IPS-NIHi11 (cell line): ENCODE measurements at places on chromosomes 5 and 9.
A peak's percentile ranks its signal among the peaks of the same experiment; 100 is the strongest.

DNA sequence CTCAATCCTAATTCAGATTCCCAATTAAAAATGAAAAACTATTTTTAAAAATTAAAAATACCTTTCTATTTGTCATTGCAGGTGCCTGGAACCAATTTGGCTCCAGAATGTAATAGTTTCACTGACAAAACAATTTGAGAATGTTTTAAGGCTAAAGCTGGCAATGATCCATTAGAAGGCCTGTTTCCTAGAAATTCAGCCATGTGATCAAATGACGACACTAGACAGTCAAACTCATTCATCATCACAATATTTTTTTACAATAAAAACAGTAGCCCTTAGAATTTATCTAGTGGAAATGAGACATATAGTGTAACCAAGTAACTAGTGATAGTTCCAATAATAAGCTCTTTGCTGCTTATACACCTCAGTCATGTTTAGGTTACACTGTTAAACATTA lies 75.4 kb upstream of the MAP3K1 start:
- no peak for DNase-seq

GRCh38 chr9:286071-286740 lies 71.5 kb downstream of the DOCK8 start:
- no peak for DNase-seq

- peak; percentile 44 for DNase-seq
These were observed 80.0 kb upstream of the PUM3 start for GRCh38 chr9:2923766-2924379.

DNA sequence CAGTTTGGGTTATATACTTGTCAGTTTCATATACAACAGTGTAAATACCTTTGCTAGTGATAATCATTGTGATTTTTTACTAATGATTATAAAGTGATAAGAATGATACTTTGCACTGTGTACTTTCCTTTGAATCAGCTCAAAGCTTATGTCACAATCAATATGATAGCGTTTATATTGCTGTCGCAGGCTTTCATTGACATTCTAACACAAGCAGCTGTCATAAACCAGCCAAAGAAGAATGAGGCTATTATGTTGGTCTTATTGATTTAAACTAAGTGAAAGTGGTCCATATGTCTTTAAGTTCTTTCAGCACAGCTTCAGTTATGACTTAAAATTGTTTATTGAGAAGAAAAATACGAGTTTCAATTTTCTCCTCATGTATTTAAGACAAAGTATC lies 272.7 kb upstream of the RGMB start:
- DNase-seq, result no peak

GRCh38 chr5:172466062-172466461 lies 11.7 kb upstream of the SH3PXD2B start:
- no peak for DNase-seq

DNA sequence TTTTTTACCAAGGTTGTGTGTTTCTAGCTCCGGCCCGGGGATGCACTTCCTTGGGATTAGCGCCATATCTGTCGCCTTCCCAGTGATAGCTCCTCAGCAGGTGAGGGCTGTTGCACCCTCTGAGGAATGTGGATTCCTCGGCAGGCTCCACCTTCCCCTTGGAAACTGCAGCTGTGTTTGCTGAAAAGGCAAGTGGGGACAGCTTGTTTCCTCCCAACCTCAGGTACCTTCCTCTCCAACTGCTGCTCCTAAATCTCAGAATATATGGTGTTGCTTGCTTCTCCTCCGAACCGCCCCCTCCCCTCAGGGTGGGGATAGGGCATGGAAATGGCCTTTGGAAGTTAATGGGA lies 1.3 kb downstream of the SLC1A1 start:
- DNase-seq, result peak; percentile 62

DNA sequence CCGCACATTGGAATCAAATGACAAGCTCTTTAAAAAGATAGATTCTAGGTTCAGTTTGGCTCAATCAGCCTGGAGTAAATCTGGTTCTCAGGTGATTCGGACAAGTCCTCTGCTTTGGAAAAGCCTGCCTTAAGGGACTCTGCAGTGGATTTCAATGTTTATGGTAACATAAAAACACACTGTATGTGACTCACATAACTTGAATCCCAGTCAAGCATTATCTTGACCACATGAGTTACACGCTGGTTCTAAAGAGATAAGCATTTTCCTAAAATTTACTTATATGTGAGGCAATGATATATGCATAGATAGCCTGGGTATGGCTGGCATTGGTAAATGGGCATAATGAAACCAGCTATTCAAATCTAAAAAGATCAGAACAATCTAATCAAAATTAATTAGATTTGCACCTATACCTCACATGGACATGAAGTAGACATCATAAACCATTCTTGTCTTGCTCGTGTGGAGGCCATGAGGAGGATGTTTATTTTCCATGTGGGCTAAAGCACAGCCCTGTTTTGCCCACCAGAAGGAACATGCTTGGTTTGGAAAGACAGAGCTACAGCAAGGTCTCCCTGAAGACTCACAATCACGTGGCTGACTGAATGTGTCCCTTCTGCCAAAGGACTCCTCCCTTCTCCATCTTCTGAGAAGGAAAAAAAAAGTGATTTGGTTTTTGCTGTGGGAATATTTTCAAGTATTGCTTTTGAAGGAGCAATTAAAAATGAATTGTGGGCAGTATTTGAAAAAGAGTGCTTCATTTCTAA lies 351.7 kb downstream of the DIRAS2 start:
- no peak for DNase-seq

GRCh38 chr9:130390986-130391385 lies 53.8 kb upstream of the ASS1 start:
- DNase-seq, result no peak

- no peak for DNase-seq
These were observed 2.6 kb upstream of the SLC28A3 start for GRCh38 chr9:84343111-84343521.

GRCh38 chr9:12689233-12689632 lies 4.0 kb upstream of the TYRP1 start:
- no peak for DNase-seq

- DNase-seq, result no peak
These were observed 16.4 kb downstream of the FGF1 start for GRCh38 chr5:142669477-142669876.

DNA sequence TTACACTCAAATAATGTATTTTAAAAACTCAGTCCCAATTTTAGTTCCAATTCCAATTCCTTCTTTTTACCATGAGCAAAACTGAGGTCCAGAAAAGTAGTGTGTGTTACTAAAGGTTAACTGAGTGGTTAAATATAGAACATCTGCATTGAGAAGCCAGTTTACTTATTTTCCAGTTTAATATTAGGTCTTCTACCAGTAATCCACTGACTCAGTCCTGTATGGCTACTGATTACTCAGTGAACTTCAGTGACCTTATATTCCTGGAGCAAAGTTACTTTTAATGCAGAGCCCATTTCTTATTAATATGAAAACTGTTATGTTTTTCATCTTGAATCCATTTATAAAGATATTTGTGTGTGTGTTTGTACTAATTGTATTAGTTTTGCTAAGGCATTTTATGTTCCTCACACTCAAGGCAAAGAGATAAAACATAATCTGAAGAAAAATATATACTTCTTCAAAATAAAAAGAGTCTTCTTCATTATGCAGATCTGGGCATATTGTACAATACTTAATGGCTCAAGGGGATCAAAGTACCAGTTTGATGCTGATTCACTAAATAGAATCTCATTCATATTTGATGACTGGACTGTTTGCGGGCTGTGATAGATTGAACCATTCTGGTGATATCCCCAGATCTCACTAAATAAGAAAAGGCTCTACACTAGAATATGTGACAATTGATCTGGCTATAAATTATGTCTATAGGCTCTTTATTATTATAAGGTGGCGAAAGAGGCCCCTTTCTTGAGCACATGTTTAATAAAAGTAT lies 60.8 kb downstream of the DMXL1 start:
- DNase-seq, result no peak

DNA sequence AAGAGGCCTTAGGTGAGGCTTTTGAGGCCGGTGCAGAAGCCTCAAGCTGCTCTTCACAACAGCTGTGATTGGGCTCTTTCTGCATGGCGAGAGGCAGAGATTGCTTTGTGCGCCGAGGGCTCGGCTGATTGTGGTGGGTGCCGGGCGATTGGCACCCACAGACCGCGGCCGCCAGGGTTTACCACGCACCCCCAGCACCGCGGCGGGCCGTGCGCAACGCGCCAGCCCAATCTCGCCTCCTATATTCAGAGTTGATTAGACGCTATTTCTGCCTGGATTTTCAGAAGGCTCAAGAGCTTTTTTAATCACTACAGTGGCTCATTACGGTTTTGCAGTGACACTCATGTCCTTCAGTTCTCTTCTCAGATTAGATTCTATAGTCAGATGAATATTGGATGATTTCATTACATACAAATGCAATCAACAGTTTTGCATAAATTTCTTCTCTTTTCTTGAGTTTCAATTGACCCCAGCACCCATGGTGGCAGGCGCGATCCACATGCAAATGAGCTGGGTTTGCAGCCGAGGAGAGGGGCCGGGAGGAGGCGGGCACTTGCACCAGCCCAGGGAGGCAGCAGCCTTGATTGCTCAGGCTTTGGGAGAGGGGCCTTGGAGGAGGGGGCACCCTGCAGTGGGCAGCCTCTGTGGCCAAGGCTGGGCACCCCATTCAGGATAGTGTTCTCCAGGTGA lies 33.8 kb upstream of the PTGS1 start:
- peak; percentile 51 for DNase-seq

DNA sequence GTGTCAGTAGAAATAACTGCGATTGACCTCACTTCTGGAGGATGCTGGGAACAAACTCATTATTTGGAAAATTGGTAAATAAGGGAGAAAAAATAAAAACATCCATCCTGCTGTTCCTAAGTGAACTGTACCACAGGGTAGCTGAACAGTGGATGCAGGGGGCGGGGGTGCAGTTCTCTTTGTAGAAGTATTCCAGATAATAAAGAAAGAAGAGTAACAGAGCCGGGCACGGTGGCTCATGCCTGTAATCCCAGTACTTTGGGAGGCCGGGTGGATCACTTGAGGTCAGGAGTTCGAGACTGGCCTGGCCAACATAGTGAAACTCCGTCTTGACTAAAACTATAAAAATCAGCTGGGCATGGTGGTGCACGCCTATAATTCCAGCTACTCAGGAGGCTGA lies 132.1 kb downstream of the COL23A1 start:
- no peak for DNase-seq

DNA sequence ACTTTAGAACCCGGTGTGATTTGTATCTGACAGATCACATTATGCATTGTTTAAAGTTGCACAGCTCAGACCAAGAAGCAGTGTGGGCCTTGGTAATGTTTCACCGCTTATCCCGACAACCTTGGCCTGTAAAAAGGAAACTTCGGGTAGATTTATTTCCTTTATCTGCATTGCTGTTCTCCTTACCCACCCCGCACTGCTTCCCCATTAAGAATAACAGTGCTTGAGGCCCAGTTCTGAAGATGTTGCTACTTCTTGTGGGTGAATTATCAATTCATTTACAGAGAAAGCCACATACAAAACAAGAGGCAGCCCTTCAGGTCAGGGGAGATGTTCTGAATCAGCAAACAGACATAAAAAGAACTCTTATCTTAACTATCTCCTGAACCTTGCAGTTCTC lies 8.4 kb downstream of the SMARCA2 start:
- no peak for DNase-seq

- DNase-seq, result no peak
These were observed 146.3 kb downstream of the SNX18 start for GRCh38 chr5:54663866-54664265.

DNA sequence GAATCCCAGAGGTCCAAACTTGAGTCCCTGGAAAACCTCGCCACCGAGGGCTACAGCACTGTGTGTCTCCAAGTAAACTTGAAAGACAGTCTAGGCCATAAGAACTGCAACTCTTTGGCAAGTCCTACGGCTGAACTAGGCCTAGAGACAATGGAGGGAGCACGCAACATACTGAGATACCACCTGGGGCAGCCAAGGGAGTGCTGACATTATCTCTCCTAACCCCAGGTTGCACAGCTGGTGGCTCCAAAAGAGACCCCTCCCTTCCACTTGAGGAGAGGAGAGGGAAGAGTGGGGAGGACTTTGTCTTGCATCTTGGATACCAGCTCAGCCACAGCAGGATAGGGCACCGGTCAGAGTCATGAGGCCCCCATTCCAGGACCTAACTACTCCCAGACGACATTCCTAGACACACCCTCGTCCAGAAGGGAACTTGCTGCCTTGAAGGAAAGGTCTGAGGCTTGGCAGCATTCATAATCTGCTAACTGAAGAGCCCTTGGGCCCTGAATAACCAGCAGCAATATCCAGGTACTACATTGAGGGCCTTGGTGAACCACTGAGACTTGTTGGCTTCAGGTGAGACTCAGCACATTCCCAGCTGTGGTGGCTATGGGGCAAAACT lies 42.7 kb downstream of the AP3B1 start:
- DNase-seq, result no peak

DNA sequence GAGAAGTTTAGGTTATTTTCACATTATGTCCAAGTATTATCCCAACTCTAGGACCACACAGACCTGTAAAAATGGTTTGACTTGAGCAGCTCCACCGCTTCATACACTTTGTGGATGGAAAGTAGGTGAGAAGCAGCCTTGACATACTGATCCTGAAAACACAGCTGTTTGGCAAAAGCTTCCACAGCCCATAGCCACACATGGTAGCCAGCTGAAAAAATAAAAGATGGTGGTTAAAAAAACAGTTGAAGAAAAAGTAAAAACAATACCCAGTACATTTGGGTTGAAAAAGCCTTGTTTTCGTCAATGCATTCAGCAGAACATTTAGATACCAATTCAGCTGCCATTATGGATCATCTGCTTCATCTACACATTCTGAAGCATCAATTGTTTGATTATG lies 36.7 kb downstream of the GEMIN5 start:
- DNase-seq, result no peak

- no peak for DNase-seq
These were observed 90.1 kb upstream of the LMX1B start for GRCh38 chr9:126523611-126524111.

GRCh38 chr5:38478878-38479277 lies 77.6 kb downstream of the LIFR start:
- DNase-seq, result no peak
